ENCODE measurements at places on chromosomes 5 and 9.

GRCh38 chr5:147051193-147051592 lies 172.6 kb upstream of the PPP2R2B start:
- DNase-seq, result no peak

DNA sequence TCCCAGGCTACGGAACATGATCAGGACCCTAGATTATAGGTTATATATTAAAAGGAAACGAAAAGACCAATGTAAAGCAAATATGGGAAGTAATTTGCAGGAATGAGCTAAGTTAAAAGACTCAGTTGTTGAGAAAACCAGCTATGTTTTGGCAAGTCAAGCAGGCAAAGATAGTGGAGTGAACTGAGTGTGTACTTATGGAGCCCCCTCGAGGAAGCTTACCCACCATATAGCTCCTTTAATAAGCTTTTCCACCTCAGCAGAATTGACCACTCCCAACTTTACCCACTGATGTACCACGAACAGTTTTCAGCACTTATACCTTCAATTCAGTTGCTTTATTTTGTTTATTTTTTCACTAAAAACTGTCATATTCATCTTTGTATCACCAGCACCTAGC lies 57.3 kb upstream of the PJA2 start:
- no peak for DNase-seq

- no peak for DNase-seq
Measured at GRCh38 chr5:125778791-125779190, 644.4 kb upstream of the GRAMD2B start.

DNA sequence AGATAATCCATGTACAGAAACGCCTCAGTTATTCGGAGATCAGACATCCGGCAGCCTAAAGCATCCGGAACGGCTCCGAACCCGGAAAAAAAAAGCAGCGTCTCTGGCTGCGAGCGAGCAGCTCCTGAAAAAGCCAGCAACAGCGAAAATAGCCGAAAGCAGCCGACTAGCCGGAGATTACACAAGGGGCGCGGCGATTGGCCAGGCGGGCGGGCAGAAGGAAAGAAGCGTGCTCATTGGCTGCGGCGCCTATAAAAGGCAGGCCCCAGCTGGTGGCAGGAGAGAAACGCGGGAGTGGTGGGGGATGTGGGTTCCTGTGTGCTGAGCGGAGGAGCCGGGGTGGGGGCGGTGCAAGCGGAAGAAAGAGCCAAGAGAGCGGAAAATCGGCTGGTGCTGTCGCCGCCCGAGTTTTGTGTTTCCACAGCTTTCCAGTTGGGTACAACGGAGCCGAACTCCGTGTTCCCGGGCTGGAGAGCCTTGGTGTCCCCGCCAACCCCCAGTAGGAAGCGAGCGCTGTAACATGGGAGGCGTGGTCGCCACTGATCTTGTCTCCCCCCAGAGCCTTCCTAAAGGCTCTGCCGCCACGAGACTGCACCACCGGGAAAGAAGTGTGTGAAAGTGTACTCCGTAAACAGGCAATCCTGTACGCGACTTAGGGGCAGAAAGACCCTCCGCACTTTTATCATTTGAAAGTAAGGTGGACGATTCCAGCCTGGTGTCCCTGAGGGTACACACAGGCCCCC lies at the start of gene ARL15:
Gene ARL15 (minus strand): TSS at position 141 of the 743 bp plus-strand sequence.
- peak; percentile 80 for DNase-seq

DNA sequence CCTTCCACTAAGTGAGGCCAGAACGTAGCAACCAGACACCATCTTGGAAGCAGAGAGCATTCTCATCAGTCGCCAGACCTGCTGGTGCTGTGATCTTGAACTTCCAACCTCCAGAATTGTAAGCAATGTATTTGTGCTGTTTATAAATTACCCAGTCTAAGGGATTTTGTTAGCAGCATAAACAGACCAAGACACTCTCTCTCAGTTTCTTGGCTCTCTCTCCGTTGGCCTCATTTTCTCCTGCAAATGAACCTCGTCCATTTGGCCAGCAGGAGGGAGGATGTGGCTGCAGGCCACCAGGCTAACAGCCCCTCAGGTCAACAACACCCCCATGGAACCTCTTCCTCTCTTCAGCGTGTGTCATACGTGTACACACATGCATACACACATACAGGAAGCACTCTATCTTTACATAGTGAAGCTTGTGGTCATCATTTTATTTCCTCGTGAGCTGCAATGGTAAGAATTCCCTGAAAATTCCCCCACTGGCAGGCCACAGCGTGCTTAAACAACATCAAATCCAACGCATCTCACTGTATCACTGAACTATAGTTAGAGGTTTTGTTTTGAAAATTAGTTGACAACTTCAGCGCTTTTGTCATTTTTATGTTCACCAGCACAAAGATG lies 62.8 kb upstream of the PPP1R26 start:
- no peak for DNase-seq

DNA sequence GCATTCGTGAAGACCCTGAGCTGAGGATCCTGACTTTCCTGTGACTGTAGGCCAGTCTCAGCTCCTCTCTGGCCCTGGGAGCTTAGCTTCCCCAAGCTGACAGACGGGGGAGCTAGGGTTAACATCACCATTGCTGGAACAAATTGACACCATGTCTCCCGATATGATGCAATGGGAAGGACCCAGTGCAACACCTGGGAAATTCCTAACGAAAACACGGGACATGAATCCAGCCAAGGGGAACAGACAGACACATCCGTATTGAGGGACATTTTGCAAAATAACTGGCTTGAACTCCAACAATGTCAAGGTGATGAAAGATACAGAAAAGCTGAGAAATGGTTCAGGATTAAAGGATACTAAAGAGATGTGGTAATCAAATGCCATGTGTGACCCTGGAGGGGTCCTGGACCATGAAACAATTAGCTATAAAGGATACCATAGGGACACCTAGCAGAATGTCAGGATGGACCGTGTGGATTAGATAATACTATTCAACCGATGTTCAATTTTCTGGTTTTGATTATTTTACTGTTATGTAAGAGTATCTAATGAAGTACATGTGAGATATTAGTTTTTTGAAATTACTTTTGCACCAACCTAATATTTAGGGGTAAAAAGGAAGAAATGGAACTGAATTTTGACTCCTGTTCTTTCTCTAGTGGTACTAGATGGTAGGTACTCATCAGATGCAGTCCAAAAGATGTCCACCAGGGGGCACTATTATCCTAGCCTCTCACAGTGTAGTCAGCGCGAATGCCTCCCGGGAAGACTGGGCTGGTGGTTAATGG lies 52.7 kb downstream of the NDST1 start:
- peak; percentile 44 for DNase-seq

GRCh38 chr9:76692458-76693129 lies 71.6 kb upstream of the PCA3 start:
- no peak for DNase-seq

DNA sequence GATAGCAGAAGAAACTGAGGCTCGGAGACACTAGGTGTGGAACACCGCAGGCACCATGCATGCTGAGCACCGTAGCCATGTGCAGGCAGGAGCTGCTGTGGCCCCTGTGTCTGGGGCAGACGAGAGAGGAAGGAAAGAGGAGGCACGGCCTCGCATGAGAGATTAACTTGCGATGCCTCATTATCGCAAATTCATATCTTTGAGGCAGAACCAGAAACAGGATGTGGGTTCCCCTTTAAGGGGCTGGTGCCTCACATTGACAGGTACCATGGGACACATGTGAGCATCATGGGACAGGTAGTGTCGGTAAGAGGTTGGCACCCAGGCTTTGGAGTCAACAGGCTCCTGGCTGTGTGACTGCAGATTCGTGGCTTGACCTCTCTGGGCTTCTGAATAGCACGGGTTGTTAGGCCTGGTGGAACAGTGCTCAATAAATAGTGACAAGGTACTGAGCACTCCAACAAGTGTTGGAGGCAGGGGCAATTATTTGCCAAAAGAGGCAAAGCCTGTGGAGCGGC lies 40.8 kb downstream of the NAIF1 start:
- DNase-seq, result no peak

DNA sequence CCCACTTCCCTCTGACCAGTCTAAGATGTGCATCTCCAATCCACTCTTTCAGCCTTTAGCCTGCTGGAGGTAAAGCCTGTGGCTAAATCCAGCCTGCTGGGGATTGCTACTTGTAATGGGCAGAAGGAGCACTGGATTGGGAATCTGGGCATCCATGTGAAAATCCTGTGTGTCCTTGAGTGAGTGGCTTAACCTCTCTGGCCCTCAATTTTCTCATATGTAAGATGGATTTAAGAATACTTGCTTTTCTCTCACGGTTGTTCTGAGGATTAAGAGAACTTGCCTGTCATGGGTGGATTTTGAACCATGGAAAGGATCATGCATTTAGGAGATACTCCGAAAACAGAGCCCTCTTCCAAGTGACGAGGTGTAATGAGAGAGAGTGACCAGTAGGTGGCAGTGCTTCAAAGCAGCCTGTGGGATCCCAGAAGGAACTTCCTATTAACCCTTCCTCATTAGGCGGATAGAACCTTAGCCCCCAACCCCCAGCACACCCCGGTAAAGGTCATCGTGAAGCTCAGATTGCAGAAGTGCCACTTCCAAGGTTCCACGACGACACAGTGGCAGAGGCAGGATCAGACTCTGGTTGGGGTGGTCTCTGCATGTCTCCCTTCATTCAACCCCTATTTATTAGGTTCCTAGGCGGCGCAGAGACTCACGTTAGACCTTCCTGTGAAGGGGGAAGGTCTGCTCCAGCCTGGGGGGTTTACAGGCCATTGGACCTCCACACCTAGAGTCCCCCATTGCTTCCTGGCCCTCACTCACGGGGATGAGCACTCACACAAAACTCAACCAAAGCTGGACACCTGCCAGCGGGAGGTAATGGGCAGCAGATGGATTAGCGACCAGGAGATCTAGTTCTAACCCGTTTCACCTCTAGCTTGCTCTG lies 68.7 kb upstream of the ZNF618 start:
- peak; percentile 9 for DNase-seq

DNA sequence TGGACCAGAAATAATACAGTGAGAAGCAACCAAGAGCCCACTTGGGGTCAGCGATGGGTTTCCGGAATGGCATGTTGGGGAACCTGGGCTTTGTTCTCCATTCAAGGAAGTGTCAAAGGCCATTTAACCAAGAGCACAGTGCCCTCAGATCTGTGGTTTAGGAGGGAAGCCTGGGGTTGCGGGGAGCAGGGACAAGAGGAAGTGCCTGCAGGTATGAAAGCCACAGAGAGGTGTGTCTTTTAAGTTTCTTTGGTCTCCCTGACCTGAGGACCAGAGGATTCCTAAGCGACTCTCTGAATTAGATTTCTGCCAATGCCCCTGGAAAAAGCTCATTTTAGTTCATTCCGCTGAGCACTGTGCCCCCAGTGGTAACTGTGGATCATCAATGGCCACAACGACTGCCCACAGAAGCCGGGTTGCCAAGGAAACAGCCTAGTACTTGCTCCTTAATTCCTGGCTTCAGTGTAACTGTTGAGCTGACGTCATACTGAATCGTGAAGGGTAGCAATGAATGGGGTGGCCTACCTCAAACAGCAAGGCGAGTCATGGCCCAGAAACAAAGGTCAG lies 107.3 kb upstream of the SPIN1 start:
- no peak for DNase-seq

GRCh38 chr9:113940077-113940476 lies 64.0 kb downstream of the ZNF618 start:
- no peak for DNase-seq

GRCh38 chr5:1068204-1068894 lies 43.5 kb downstream of the SLC12A7 start:
- DNase-seq, result no peak

DNA sequence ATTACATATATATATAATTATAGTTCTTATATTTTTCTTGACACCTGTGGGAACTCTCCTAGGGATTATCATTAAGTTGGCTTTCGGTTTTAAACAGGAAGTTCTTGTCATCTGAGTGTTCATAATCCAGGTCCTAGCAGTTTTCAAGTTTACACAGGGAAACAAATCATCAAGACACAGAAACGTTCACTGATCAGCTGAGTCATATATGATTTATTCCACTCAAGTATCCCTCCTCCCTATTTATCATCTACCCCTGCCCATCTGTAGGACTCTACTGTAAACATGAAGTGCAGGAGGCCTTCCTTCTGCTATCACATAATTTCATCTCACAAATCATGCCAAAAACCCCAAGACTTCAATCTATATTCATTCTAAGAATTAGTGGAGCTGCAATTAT lies 6.3 kb downstream of the SLC25A51 start:
- DNase-seq, result no peak

DNA sequence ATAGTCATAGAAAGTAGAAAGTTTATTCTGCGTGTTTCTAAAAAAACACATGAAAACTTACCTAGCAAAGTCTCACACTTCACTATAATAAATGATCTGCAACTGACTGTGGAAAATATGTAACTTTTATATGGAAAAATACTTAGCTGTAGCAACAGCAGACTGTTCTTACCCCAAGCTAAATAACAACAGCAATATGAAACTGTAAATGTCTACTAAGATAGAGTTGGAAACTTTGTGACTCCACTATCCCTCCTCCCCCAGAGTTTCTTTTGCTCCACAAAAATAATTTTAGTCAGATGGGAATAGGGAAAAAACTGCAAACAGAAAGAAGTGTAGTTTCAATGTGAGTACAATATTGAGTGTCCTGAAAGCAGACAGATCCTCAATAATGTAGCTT lies 21.0 kb downstream of the MLLT3 start:
- DNase-seq, result no peak

DNA sequence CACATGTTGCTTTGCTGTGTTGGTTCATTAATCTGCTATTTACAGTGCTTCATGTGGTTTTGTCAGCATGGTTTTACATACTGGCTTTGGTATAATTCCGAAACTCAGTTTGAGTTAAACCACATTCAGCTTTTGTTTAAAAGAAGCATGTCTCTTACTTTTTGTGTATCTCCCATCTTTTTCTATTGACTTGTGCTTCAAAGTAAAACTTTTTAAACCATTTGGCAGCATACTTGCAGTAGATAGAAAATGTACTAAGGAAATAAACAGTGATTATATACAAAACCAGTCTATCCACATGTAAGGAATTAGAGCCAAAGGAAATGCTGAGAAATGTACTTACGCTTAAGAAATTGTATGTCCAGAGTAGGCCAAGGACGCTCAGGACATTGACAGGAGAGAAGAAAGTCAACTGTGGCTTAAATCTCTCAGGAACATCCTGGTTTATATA lies 286.9 kb downstream of the ARHGEF28 start:
- no peak for DNase-seq

DNA sequence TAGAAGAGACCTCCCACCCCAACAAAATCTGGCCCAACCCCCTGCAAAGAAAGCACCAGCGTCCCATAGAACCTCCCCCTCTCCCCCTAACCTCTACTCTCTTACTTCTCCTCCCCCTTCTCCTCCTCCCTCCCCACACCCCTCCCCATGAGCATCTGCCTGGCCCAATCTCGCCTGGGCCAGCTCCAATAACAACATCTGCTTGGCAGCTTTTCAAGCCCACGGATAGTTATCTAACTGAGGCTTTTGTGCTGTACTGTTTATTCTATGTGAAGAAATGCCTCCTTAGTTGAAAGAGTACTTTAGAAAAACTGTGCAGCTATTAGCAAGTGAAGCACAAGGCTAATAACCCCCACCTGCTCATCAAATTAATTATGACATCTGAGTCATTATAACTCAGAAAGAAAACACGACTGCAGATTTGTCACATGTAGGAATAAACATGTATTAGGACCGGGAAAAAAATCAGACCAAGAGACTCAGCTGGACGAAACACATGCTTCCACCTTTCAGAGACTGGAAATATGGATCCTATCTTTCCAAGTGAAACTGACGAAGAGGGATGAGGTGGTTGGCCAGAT lies 42.8 kb downstream of the NFIB start:
- no peak for DNase-seq
